ENCODE measurements at places on chromosomes 2 and 18.

GRCh38 chr2:109545828-109546713 lies 67.7 kb downstream of the SEPTIN10 start:
- DNase-seq: no peak

GRCh38 chr2:102703748-102704147 lies 58.1 kb upstream of the TMEM182 start:
- DNase-seq: no peak

DNA sequence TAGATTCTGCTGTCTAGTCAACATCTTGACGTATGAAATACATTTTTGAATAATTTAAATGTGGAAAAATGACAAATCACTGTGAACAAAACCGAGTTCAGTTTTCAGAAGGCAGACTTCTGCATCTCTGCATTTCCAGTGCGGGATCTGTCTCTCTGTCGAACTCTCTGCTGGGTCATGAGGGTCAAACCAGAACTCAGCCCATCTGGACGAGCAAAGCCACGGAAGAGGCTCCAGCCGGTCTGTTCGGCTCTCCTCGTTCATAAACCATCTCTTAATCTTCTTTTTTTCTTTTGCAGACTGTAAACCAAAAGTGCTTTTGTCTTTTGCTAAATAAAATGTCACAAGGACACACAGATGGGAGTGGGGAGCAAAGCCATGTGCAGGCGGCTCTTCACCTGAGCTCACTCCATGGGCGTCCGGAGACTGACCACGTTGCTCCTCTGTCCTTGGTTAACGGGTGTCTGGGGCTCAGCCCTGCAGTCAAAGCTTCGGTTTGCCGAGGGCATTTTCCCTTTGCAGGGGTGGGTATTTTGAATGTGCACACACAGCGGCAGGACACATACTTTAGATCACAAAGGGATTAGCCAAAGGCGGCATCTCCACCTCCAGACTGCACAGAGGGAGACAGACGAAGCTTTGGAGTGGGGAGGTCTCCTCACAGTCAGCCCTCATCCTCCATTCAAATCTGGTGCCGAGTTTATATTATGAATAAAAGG lies 737.9 kb upstream of the SALL3 start:
- DNase-seq: no peak

GRCh38 chr18:79917853-79918614 lies 33.4 kb downstream of the SLC66A2 start:
- DNase-seq: no peak

GRCh38 chr2:35293261-35293660 lies 1062.3 kb upstream of the CRIM1 start:
- DNase-seq: no peak

DNA sequence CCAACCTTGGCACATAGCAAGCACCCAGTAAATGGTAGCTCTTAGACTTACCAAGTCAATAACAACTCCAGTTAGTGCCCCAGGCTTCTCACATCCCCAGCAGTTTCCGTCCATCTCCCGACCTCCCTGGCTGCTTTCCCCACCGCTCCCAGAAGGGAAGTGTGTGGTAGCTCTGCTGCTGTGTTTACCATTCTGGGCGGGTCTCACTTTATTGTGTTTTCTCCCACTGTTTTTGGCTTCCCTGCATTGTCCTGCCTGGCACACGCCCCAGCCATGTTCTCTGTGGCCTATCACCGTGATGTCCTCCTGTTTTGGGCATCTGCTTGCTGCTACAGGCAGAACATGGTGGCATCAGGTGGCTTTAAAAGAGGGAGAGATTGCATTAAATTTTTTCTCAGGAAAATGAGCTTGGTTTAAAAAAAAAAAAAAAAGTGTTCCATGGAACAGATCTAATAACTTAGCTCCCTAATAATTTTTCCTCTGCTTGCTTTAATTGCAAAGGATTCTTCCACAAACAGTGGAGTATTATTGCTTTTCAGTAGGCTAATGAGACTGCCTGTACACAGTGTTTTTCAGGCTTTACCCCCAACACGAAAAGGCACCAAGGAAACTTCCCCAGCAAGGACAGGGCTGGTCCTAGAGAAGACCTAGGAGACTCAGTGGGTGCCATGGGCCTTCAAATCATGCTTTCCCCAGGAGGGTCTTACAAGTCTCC lies 8.0 kb upstream of the COX7A2L start:
- no peak for DNase-seq

DNA sequence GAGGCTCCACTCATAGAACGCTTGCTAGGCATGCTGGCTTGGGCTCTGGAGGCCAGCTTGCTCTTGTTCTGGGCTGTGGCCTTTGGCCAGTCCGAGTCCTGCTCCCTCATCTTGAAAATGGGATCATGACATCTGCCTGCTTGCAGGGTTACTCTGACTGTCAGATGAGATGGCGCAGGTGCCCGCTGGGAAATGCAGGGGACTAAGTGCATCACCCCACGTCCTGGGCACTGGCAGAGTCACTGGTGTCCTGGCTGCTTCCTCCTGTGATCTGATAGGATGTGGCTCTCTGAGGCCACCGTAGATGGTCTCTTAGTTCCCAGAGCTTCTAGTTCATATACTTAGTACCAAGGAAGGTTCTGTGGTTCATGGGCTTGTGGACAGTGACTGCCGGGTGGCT lies 18.5 kb downstream of the LDLRAD4 start:
- DNase-seq: no peak

DNA sequence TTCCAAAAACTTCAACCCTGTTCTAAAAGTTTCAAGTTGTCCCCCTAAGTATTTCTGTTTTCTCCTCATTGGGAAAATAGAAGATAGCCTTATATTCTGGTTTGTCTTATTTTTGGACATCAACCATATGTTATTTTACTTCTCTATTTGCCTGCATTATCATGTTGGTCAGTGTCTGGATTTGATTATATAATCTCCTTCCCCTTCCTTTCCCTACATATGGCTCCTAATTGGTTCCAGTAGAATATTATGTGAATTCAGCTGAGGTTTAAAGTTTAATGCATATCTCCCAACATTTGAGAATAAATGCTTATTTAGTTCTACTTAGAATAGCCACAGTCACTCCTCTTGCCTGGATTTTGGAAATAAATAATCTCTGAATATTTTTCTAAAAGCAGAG lies 66.9 kb downstream of the OXER1 start:
- no peak for DNase-seq

- no peak for DNase-seq
Measured at GRCh38 chr2:20650393-20650876, 463 bp downstream of the HS1BP3 start.

DNA sequence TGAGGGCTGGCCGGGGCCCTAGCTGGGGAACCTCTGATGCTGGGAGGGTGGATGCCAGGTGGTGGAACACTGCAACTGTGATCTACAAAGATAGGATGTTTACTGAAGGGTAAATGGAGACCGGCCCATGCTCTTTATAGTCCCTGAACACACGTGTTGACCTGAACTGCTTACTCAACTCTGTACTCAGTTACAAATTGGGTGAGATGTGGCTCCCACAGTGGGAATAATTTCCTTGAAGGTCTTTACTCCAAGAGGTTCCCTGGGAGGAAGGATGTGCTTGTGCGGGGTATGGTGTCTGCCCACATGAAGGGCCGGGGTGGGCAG lies 254.1 kb downstream of the PRKCE start:
- no peak for DNase-seq

DNA sequence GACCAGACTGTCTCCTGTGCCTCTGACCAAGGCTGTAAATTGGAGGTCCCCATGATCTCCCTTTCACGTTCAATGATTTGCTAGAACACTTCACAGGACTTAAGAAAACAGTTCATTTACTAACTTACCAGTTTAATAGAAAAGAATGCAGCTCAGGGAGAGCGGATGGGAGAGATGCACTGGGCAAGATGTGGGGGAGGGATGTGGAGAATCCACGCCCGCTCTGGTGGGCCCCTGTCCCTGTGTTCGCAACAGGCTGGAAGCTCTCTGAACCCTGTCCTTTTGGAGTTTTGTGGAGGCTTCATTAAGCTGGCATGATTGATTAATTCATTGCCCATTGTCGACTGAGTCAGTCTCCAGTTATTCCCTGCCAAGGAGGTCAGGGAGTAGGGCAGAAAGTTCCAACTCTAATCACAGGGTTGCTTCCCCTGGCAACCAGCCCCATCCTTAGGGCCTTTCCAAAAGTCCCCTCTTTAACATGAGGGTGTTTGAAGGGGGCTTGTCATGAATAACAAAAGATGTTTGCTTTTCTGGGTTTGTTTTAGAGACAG lies 257.1 kb downstream of the ACKR3 start:
- no peak for DNase-seq

- DNase-seq: no peak
Measured at GRCh38 chr2:31997653-31998052, 13.2 kb downstream of the MEMO1 start.

DNA sequence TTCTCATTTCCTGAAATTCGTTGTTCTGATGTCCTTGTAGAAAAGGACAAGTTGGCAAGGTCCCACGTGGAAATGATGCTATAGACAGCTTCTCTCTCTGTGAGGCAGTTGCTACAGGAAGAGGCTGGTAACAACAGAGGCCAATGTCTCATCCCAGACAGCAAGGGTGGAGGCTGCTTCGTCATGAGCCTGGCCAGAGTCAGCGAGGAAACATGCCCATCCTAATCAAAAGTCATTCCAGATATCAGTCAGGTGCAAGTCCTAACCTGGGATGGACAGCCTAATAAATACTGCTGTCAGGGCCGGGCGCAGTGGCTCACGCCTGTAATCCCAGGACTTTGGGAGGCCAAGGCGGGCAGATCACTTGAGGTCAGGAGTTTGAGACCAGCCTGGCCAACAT lies 6.4 kb upstream of the SMAD7 start:
- DNase-seq: no peak

- DNase-seq: no peak
Measured at GRCh38 chr2:5869936-5870335, 177.8 kb downstream of the SOX11 start.

DNA sequence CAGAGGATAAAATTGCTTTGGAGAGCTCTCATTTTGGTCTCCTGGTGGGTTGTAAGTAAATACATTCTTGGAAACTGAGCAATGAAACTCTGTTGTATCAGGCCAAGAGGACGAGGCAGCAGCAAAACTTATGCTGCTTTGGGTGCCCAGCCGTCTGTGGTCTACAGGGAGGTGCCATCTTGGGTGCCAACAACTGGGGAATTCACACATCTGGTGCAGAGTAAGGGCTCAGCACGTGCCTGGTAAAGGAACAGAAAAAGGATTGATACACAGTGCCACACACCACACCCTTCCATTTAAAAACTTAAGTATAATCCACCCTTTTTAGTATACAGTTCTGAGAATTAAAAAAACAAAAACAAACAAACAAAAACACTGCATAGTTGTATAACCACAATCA lies 221.9 kb downstream of the TSN start:
- no peak for DNase-seq

- DNase-seq: no peak
Measured at GRCh38 chr2:203730076-203730729, 23.8 kb downstream of the CD28 start.

GRCh38 chr2:200447139-200447855 lies 62.6 kb downstream of the KCTD18 start:
- no peak for DNase-seq

GRCh38 chr2:33511141-33511540 lies 34.7 kb downstream of the RASGRP3 start:
- no peak for DNase-seq

DNA sequence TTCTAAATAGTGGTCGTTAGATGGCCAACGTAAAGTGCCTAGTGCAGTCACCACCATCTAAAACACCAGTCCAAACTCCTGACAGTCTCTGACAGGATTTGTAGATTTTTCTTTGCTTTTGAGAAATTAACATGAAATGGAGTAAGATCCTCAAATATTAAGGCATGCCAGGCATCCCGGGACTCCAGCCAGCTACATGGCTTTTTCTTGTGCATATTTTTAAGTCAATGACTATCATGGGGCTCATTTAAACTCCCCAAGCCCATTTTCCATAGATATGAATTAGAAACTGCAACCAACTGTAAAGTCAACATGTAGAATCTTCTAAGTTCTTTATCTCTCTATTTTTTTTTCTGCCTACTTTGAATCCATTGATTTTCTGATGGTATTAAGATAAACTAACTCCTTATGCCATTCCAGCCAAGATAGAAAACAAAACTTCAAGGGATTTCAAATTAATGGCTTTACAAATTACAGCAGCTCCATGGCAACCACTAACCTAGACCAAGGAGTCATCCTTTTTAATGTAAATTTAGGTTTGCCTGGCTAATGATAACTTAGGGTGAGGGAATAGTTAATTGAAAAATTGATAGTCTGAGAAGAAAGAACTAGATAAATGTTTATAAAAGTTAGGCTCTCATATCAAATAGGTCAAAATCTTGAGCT lies 764.1 kb upstream of the NXPH2 start:
- no peak for DNase-seq

DNA sequence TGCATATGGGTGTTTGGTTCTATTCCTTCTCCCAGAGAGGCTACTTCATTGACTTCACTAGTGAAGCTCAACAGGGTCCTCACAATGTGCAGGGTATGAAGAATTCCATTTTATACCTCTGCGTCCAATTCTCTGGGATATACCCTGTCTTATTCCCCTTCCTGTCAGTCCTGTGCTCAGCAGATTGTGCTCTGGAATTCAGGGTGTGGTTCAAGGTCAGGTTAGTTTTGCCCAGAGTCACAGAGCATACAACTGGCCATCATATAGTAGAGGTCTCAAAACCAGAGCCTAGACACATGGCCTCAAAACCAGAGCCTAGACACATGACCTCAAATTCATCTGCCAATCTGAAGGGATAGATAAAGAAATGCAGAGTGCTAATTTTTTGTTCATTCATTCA lies 38.8 kb upstream of the VIT start:
- DNase-seq: no peak

- no peak for DNase-seq
Measured at GRCh38 chr2:43238813-43239212, 12.4 kb upstream of the ZFP36L2 start.
